Putamen (tissue), 1 donor: ENCODE measurements at places on chromosomes 1 and 21.

DNA sequence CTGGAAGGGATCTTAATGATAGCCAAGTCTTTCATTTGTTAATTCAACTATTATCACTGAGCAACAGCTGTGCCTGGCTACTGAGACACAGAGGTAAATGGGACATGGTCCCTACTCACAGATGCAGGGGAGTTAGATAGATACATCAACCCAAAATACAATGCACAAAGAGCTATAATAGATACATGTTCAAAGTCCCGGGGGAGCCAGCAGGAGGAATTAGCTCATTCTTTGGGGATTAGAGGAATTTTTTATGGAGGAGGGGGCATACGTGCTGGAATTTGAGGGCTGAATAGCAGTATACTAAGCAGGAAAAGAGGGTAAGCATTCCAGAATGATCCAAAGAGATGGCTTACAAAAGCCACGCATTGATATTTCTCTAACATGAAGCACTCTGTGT lies 34.6 kb downstream of the C8B start:
- no peak for DNase-seq

GRCh38 chr1:6278263-6278662 lies 17.4 kb upstream of the GPR153 start:
- DNase-seq = no peak

- peak; percentile 6 for DNase-seq
Measured at GRCh38 chr1:201143726-201144635, 10.3 kb downstream of the TMEM9 start.

- no peak for DNase-seq
Measured at GRCh38 chr1:164225011-164225410, 334.0 kb upstream of the PBX1 start.

GRCh38 chr1:155057788-155058211 lies 5.7 kb upstream of the EFNA4 start:
- DNase-seq = no peak

- DNase-seq = no peak
Measured at GRCh38 chr1:17101261-17101660, 18.0 kb downstream of the PADI2 start.

DNA sequence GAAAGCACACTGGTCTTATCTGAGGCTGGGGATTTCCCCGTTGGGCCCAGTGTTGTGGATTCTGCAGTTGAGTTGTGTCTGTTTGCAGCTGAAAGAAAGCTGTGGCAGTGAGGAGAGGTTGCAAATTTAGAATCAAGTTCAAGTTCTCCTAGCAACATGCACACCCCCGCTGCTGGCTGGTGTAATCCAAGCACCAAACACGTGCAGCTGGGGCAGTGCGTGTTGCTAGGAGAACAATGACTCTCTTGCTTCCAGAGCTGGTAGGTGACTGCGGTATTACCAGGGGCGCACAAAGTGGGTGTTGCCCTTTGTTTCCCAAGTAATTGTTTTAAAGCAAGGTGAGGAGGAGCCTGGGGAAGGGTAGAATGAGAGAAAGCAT lies 91.5 kb downstream of the IER5 start:
- peak; percentile 77 for DNase-seq

DNA sequence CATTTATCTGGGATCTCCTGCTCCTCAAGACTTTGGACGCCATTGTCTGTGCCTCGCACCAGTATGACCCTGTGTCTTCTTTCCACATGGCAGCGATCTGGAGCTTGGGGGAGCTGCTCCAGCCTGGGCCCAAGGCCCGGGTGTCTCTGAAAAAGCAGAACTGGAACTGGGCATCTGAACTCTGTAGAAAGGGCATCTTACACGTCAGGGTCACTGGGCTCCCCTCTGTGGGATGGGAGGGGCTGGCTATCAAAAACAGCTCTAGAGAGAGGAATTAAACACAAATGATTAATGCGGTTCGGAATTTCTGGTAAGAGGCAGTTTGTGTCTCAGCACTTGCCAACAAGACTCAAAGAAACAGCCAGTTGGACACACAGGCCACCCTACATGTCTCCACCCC lies 16.1 kb downstream of the FCRL1 start:
- DNase-seq = no peak

- DNase-seq = no peak
Measured at GRCh38 chr1:24695202-24695974, 49.9 kb upstream of the CLIC4 start.

GRCh38 chr21:31514598-31514997 lies 144.9 kb upstream of the SOD1 start:
- DNase-seq = peak; percentile 91

DNA sequence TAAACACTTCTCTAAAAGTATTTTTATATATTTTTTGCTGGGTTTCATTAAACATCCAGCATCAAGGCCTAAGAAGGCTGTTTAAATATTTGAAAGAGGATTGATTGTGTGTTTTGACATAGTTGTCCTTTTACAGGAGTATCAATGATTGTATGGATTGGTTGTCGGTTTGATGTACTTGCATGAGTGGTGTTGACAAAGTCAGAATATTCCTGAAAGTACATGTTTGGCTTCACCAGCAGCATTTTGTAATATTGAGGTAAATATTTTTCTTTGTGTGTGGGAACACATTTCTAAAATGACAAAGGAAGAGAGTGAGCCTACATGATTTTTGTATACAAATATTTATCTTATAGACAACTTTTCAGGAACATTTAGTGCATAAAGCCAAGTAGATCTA lies 269.7 kb downstream of the PTBP2 start:
- no peak for DNase-seq

DNA sequence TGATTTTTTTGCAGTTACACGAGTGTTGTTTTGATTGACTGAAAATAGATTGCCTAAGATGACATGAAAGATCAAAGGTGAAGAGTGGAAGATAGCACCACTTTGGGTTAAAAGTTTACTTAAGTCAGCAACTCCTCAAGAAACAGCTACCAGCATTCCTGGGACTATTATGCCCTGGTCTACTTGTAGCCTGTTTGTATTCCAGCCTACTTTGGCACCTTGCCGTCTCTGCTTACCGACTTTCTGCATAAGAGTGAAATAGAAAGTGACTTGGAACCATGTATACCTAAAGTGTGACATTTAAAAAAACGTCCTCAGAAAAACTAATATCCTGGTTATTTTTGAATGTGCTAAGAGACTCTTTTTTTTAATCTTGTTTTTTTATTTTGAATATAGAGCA lies 631.5 kb upstream of the PTBP2 start:
- DNase-seq = no peak

DNA sequence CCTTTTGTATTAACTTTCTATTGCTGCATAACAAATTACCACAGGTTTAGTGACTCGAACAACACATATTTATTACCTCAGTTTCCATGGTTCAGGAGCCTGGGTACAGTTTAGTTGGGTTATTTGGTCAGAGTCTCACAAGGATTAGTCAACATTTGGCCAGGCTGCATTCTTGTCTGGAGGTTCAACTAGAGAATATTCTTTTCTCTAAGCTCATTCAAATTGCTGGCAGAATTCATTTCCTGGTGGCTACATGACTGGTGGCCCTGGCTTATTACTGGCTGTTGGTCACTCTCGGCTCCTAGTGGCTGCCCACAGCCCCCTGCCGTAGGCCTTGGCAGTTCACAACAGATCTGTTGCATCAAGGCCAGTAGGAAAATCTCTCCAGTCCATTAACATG lies 81.1 kb upstream of the ADAR start:
- no peak for DNase-seq

- DNase-seq = no peak
Measured at GRCh38 chr1:243471754-243472745, 216.2 kb downstream of the SDCCAG8 start.

DNA sequence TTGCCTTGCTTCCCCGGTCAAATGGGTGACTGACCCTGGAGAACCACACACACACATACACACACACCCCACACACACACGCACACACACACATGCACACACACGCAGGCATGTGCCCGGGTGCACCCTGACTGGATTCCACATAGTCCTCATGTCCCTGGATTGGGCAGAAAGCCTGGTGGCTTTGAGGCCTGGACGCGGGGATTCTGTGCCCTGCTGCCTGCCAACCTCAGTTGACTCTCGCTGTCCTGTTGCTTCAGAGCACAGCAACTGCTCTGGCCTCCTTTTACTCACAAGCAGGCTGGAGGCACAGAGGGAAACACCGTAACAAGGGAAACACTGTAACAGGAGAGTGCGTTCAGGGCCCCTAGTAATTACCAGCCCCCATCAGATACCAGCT lies 6.4 kb downstream of the RORC start:
- DNase-seq = no peak

DNA sequence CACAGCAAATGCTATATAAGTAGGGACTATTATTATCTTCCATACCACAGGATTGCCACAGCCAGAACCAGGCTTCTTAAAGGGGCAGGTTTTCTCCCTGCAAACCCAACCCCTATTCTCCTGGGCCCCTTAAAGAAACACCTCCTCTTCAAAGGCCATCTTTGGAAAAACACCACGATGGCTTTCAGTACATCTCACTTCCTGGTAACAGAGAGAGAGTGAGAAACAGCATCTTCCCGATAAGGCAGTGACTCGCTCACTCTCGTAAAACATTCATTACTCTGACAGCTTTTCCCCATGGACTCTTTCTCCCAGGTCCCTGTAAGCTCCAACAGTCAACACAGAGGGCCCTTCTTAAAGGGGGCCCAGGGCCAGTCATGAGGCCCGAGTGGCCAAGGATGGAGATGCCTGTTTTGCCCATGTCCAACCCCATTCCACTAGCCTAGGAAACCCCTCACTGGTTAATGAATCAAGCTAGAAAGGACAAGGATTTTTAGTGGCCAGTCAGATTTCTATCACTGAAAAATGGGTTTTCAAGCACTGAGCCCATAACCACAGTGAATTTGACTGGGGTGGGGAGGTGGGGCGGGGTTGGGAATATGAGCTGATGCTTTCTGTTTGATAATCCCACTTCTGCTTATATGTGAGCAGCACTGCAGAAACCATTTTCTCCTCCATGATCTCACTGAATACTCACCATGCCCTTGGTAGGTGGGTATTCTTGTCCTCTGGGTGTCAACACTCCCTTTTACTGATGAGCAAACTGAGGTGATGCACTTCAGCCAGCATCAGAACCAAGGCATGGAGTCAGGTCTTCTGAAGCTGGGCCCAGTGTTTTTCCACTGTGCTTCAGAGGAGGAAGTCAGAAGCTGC lies 3.6 kb upstream of the NAV1 start:
- DNase-seq = no peak

DNA sequence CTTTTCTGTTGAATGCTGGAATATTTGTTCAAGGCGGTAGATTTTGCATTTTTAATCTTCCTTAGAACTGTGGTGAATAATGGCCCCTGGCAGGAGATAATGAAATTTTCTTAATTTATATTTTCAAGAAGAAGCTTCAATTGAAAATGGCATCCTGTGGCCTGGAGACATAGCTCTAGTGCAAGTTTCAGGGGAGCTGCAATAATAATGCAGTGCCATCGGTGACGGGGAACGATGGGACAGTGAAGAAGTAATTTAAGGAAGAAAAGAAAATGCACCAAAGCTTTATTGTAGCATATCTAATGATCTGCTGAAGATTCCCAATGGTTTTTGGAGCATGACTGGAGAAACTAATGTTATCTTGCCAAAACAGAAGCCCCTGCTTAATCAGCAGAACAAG lies 128.4 kb downstream of the ADGRL2 start:
- no peak for DNase-seq

GRCh38 chr1:2936559-2937515 lies 84.4 kb upstream of the ACTRT2 start:
- no peak for DNase-seq

- DNase-seq = no peak
Measured at GRCh38 chr1:172286629-172287076, 133.8 kb upstream of the C1orf105 start.

GRCh38 chr1:5389101-5389885 lies 602.9 kb downstream of the NPHP4 start:
- no peak for DNase-seq

- DNase-seq = no peak
Measured at GRCh38 chr1:243471026-243471685, 215.3 kb downstream of the SDCCAG8 start.

DNA sequence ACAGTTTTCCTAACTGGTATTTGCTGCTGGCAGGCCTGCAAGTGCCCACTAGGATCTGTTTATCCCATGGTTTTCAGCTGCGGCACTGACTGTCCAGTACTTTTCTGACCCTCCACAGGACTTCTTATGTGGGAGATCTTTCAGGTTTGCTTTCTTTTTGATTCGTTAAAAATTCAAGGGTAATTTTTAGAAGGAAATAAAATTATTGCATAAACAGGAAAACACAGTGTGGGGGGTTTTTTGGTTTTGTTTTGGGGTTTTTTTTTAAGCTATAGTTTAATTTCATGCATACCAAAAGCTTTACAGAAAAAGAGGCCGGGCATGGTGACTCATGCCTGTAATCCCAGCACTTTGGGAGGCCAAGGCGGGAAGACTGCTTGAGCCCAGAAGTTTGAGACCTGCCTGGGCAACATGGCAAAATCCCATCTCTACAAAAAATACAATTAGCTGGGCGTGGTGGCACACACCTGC lies 3.6 kb downstream of the NIBAN1 start:
- DNase-seq = no peak

- no peak for DNase-seq
Measured at GRCh38 chr21:38475519-38475918, 22.8 kb downstream of the ERG start.

DNA sequence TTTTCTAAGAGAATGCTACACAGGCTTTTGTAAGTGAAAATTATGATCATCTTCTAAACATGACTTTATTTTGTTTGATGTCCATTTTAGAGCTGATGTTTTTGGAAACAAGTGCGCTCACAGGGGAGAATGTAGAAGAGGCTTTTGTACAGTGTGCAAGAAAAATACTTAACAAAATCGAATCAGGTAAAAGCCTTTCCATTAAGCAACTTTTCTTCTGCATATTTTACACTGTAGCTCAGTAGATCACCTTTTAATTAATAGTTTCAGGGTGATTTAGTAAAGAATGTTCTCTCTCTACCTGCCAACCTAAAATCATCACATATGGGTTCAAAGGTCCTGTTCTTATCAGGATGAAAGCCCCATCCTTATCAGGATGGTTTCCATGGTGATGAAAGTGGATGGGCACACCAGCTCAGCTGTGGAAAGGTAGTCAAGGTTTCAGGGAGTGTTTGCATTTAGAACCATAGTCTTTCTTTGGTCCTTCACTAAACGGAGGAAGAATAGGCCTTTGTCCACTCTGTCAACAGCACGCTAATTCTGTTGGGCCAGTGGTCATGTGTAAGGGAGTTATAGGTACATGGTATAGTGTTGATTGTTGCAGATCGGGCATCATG lies 28.1 kb downstream of the RAB4A start:
- no peak for DNase-seq

GRCh38 chr1:205028924-205029323 lies 14.1 kb upstream of the CNTN2 start:
- no peak for DNase-seq
